ENCODE measurements at places on chromosomes 4 and X.

DNA sequence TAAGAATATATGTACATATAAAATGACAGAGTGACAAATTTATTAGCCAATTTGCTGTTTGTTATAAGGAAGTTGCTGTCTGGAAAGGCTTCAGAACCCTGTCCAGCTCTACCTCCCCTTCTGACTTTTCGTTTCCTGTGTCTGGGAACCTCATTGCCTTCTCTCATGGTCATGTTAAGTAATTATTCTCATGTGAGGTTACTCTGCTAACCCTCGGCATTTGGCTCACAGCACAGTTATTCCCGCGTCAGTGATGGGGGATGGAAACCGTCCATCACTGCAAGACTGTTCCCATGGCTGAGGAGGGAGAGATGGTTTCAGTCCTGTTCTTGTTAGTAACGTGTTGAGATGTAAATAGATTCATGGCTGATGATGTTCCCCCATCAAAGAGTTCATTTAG lies 11.9 kb downstream of the EDNRA start:
- no peak for DNase-seq

GRCh38 chr4:13653766-13654161 lies 26.2 kb upstream of the BOD1L1 start:
- no peak for DNase-seq

DNA sequence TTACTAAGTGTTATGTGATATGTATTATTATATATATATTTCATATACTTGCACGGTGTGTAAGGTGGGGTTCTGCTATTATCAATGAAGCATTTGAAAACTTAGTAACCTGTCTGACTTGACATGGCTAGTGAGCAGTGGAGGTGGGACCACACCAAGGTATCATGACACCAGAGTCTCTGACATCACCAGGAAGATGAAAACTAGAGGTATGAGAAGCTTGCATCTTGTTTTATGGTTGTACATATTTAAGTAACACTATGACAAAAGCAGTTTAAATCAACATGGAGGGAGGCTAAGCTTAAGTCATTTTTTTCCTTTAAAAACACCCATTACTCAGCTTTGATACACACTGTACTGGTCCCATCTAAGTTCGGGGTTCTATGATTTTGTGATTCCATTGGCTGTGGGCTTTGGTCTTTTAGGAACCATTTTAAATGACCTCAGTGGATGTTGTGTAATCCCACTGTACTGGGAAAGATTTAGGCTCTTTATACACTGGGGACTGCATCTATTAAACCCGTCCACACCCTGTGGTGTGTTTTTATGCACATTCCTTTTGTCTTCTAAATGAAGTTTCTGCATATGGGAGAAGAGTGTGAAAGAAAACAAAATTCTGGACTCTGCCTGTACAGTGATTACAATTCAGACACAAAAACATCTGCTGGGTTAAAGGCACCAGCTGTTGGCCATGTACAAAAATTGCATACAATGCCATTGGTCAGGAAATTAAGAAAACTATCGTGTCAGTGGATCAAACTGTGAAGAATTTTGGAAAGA lies 570.6 kb downstream of the SPRY1 start:
- no peak for DNase-seq

GRCh38 chr4:100555611-100556337 lies 38.0 kb upstream of the EMCN start:
- no peak for DNase-seq

- DNase-seq = no peak
These were observed 28.7 kb upstream of the FAM9B start for GRCh38 chrX:9062641-9063040.
